GM03348 (cell line): ENCODE measurements at places on chromosomes 3 and 15.

- DNase-seq: peak; percentile 54
Measured at GRCh38 chr15:58951388-58952007, 18.0 kb upstream of the SLTM start.

GRCh38 chr3:106401666-106402490 lies 533.1 kb upstream of the CBLB start:
- DNase-seq: peak; percentile 9

DNA sequence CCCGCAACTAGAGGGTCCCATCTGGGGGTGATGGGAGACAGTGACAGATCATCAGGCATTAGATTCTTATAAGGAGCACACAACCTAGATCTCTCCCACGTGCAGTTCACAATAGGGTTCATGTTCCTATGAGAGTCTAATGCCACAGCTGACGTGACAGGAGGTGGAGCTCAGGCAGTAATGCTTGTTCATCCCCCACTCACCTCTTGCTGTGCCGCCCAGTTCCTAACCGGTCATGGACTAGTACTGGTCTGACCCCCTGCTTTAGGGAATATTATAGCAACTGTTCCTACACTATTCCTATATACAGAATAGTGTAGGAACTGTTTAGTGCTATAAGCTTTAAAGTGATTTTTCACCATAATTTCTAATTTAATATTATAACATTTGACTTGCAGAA lies 128.1 kb upstream of the AZI2 start:
- no peak for DNase-seq

DNA sequence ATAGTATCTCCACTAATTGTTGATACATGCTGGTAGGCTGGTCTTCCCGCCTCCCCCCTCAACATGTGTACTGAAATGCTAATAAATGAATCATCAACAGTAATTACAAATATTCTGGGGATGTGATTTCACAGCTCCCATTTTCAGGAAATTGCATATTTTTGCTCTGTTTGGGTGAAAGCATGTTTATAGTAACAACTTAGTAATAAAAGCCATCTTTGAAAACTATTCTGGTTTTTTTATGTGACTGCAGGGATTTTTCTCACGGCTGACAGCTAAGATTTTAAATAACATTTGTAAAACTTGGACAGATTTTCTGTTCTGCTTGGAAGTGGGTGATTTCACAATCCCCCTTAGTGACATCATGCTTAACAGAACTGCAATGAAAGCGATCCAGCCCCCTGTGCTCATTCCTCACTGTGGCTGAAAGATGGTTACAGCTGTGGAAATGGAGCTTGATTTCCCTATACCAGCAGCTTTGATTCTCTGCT lies 25.6 kb upstream of the FAM174B start:
- peak; percentile 64 for DNase-seq

DNA sequence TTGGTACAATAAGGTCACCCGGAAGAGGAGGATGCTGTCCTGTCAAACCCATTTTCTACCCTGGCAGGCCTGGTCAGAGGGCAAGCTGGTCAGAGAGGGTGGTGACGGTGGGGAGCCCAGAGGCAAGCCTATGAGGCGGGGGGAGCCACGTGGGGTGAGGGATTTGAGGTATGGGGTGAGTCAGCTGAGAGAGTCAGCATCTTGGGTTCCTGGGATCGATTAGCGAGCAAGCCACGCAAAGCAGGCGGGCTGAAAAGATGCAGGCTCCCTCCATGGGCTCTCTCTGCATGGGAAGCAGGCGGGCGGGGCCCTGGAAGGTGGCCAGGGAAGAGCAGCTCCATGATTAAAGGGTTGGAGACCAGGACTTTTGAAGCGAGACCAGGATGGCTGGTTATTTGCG lies 48.1 kb downstream of the MAGEF1 start:
- DNase-seq: peak; percentile 68

- DNase-seq: no peak
Measured at GRCh38 chr3:85881833-85882393, 923.1 kb downstream of the CADM2 start.

DNA sequence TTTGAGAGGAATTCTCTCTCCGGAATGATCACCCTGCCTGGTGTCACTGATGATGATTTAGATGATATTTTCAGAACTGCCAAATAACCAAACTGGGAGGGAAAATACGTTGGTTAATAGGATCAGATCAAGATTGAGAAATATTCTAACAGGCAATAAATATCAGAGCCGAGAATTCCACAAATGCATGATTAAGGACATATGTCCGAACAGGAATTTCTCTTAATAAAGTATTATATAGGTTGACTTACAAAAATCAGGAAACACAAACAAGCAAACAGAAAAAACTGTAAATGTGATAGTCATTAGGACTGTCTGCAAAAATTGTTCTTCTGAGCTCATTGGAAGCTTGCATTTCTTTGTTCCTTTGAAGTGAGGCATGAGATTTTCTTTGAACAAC lies 75.1 kb upstream of the PHLDB2 start:
- DNase-seq: no peak

- peak; percentile 27 for DNase-seq
Measured at GRCh38 chr15:85545185-85545584, 164.8 kb downstream of the AKAP13 start.
